ENCODE measurements at places on chromosomes 3 and 15.

- no peak for DNase-seq
These were observed 147.7 kb upstream of the BHLHE40 start for GRCh38 chr3:4831580-4831950.

DNA sequence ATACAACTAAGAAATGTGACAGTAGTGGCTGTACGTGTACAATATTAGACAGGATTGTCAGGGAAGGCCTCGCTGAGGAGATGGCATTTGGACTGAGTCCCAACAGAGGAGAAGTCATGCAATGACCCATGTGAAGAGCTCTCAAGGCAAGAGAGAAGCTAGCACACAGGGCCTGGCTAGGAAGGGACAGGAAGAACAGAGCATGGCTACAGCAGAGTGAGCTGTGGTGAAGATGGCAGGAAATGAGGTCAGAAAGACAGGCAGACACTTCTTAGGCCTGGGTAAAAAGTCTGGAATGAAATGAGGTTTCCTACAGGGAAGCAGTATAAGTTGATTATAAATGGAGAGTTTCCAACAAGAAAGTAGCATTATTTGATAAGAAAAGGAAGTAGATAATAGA is 33.2 kb upstream of the LEKR1 start:
- DNase-seq = no peak

- DNase-seq = no peak
These were observed 303.8 kb downstream of the CLSTN2 start for GRCh38 chr3:140238646-140239314.

- no peak for DNase-seq
These were observed 120.3 kb downstream of the AKAP13 start for GRCh38 chr15:85500729-85501128.

DNA sequence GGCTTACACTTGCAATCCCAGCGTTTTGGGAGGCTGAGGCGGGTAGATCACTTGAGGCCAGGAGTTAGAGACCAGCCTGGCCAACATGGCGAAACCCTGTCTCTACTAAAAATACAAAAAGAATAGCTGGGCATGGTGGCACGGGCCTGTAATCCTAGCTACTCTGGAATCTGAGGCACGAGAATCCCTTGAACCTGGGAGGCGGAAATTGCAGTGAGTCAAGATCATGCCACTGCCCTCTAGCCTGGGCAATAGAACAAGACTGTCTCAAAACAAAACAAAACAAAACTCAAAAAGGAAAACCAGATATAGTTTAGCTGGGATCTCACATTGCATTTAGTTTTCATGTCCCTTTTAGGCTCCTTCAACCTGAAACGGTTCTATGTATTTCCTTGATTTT is 2.9 kb upstream of the USP50 start:
- DNase-seq = no peak

GRCh38 chr3:192275741-192276355 is 451.5 kb downstream of the FGF12 start:
- no peak for DNase-seq

GRCh38 chr15:31740203-31740602 is 290.1 kb upstream of the CHRNA7 start:
- DNase-seq = no peak

GRCh38 chr15:94655249-94655880 is 424.0 kb downstream of the MCTP2 start:
- no peak for DNase-seq
